ENCODE measurements at places on chromosomes 7 and 10.

- no peak for DNase-seq
These were observed 409.0 kb upstream of the NRP1 start for GRCh38 chr10:33743429-33743857.

DNA sequence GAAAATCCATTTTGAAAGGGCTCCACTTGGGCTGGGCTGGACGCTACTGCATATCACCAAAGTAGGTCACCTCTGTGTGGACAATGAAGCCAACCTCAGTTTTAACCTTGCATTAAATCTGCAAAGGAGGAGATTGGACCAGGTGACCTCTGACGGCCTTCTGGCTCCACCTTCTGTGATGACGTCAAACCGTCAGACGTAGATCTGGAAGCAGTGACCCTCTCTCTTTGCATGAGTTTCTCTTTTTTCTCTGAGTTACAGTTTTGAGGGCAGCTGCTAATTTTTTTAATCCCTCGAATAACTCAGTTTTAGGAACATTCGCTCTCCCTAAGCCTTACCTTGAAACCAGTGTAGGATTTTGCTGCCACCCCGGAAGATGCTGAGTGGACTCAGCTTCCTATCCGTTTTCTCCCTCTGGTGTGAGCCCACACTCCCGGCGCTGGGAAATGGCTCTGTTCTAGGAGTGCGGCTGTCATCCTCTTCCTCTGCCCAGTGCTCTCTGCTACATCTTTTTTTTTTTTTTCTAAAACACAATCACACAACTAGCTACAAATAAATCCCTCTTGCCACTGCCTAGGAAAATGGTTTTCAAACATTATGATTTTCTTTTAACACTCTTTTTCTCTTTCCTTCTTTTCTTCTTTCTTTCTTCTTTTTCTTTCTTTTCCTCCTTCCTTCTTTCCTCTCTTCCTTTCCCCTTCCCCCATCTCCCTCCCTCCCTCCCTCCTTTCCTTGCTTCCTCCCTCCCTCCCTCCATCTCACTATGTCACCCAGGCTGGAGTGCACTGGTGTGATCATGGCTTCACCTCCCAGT is 27.7 kb upstream of the NMT2 start:
- no peak for DNase-seq

GRCh38 chr10:125118011-125118611 is 42.3 kb downstream of the CTBP2 start:
- DNase-seq = no peak

GRCh38 chr7:102469351-102469971 is 4.7 kb downstream of the LRWD1 start:
- no peak for DNase-seq

All from NCI-H2081 (cell line).